ENCODE measurements at places on chromosomes 11 and 22.

DNA sequence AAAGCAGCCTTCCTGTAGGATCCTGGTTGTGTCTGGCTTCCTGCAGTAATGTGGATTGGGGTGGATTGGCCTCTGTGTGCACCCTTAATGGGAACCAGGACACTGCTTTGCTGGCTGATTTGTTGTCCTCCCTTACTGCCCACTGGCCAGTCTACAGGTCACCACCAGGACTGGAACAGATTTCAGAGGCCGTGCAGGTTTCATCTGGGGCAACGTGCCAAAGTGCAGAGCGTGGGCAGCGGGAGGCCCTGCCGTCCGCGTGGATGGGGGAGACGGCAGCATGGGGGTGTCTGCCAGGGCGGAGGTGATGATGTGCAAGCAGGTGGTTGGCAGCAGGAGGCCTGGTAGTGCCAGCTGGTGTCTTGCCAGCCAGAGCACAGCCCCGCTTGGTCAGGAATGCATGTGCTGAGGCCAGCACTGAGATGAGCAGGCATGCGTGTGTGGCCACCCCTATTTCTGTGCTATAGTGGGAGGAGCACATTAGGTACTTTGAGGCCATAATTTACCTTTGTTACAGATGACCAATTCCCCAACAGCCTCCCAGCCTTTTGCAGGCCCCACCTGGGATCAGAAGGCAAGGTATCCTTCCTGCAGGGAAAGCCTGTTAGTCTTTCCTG is 24.3 kb downstream of the BCR start:
- peak; percentile 84 for DNase-seq

DNA sequence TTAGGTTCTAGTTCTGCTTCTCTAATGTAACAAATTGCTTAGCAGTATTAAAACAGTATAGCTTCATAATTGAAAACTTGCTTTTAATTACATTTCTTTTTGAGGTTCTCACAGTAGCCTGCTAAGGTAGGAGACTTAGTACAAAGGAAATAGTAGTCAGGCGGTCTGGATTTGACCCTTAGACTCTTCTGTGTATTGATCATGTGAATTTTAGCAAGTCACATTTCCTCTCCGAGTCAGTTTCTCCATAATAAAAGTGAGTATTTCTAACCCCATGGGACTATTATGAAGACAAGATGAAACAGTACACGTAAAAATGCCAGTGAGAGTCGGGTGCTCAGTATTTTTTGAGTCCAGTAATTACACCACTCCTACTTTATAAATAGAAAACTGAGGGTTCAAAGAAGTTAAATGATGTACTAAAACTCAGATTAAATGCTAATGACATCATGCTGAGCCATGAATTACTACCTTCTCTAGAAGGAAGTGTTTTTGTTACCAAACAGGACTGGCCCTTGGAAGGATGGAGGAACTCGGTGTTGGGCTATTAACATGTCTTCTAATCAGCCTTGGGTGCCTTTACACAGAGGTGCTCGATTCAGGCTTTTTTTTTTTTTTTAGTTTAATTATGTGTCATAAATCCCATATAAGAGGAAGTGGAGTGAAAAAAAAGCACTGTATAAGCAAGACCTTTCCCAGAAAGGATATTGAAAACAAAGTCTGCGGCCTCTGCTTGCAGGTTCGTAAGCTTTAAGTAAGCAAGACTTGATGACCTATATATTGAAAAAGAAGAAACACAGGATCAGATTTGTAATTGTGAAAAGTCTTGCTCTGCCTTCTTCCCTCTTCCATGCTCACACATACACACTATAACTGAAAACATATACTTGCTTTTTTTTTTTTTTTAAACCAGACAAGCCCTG is 109.0 kb downstream of the EMSY start:
- no peak for DNase-seq

DNA sequence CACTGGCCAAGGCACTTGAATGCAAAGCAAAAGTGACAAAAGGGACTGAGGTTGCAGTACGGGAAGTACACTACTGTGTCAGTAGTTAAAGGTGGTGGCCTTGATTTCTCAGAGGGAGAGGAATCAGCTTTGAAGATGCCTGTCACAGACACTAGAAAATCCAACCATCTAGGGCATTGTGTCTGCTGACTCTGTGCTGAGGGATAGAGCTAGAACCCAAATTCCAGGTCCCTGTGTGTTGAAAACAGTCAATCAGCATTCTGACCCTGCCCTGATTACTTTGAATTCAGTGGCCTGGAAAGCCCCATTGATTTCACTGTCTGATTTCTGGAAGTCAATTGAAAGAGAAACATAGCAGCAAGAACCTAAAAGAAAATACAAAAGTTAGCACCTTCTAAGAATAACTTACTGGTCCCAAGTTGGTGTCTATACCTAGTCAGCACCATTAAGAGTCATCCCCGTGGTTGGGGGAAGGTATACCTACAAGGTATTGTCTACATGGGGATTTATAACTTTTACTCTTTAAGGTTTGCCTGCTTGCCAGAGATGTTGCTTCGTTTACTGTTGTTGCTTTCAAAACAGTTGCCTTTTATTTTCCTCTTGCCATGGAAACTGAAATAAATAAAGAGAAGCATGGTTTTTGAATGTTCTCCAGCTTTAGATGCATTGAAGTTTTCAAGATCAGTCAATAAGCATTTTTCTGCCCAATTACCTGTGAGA is 97.3 kb downstream of the PDHX start:
- DNase-seq, result no peak

- peak; percentile 76 for DNase-seq
Measured at GRCh38 chr11:61961570-61962212, 5.7 kb downstream of the FTH1 start.
